ENCODE measurements at places on chromosomes 2 and 18. TPM values are rescaled to one million over a fixed set of nuclear protein-coding genes. Genes with fewer than 3 reads are reported as not detected.

- DNase-seq: no peak
Measured at GRCh38 chr2:64989982-64990614, 899 bp downstream of the SLC1A4 start.

GRCh38 chr2:204019572-204020501 is 83.3 kb downstream of the ICOS start:
- DNase-seq: peak; percentile 7

DNA sequence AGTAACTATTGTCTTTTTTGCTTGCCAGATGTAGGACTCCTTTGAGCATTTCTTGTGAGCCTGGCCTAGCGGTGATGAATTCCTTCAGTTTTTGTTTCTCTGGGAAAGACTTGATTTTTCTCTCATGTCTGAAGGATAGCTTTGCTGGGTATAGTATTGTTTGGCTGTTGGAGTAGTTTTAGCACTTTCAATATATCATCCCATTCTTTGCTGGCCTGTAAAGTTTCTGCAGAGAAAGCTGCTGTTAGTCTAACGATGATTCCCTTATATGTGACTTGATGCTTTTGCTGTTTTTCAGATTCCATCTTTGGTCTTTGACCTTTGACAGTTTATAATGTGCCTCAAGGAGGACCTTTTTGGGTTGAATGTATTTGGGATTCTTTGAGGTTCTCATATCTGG is 12.7 kb downstream of the ZDBF2 start:
- no peak for DNase-seq

- DNase-seq: no peak
Measured at GRCh38 chr2:7927691-7928090, 754.2 kb upstream of the ID2 start.

DNA sequence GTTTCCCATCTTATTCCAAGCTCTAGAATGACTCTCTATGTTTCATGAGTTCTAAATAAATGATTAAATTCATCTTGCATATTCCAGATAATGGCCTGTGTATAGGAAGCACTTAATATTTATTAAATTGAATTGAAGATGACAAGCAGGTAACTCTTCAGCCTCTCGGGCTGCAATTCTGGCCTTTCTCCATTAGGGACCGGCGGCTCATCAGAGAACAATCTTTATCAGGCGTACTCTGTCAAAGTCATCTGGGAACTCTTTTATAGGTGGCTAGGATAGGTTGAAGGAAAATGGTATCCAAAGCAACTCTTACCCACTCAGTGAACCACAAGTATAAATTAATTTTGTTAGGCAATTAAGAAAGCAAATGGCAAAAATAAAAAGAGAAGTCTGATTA is 308.5 kb downstream of the NOL4 start:
- DNase-seq: peak; percentile 1

- no peak for DNase-seq
Measured at GRCh38 chr2:108477099-108477498, 28.1 kb downstream of the GCC2 start.

DNA sequence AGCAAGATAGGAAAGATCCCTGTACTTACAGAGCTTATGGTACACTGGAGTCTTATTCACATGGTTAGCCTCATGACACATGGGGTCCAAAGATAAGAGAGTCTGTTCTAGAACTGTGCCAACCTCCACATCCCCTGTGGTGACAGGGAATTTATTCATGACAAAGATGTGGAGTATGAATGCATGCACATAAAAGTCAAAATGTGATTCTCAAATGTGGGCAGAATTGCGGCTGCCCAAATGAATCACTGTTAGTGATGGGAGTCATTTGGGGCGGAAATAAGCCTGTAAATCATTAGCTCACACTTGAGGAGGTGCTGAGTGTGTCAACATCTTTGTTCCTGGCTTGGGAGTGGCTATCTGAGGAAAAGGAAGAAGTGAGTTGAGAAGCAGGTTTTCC is 560.6 kb downstream of the SLC4A3 start:
- DNase-seq: peak; percentile 70

GRCh38 chr2:25328152-25329085 is 13.3 kb downstream of the DNMT3A start:
- no peak for DNase-seq

DNA sequence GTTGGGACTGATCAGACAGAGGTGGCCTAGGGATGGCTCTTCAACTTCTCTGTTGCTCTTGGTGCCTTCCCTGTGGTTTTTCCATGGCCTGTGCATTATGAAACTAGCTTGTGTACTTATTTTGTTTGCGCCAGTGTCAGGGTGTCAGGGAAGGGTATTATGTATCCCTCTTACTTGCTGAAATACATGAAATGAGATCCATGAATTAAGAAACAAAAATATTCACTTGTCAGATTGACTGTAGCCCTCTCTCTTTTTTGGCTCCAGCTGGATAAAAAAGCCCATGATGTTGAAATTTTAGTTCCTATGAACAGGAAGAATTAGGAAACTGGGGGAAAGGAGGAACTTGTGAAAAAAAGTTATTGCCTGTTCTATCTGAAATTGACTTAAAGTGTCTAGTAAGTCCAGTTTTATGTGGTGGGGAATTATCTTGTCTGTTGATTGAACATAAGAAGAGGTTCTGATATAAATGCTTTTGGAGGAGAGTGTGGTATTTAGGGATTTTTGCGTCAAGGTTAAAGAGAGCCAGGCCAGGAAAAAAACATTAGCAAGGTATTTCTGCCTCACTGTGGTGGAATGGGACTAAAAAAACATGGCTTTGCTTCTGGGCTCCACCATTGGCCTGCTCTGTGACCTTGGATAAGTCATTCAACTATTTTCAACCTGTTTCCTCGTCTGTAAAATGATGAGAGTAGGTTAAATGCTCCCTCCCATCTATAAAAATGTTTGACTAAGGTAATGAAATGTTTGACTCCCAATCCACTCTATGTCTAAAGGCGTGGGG is 12.0 kb downstream of the UGP2 start:
- DNase-seq: no peak

DNA sequence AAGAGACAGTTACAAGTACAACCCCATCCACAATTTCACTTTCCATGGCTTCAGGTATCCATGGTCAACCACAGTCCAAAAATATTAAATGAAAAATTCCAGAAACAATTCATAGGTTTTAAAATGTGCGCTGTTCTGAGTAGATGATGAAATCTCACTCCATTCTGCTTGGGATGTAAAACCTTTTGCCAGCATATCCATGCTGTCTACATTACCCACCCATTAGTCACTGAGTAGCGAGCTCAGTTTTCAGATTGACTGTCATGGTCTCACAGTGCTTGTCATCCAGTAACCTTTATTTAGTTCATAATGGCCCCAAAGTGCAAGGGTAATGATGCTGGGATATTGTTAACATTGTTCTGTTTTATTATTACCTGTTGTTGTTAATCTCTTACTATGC is 40.5 kb downstream of the SMAD4 start:
- no peak for DNase-seq

DNA sequence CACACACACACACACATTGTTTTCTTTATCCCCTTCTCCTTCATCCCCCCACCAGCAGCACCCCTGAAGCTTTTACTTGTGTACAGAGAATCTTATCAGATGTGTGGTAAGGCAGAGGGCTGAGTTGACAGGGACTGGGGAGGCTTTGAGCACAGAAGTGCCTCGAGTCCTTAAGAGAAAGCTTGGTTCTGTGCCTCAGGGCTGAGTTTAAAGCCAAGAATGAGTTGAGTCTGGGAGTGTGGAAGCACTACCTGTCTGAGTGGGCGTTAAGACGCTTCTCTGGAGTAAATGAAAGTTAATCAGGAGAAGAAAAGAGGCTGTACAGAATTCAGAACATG is 2.7 kb downstream of the ID2 start:
- DNase-seq: no peak

DNA sequence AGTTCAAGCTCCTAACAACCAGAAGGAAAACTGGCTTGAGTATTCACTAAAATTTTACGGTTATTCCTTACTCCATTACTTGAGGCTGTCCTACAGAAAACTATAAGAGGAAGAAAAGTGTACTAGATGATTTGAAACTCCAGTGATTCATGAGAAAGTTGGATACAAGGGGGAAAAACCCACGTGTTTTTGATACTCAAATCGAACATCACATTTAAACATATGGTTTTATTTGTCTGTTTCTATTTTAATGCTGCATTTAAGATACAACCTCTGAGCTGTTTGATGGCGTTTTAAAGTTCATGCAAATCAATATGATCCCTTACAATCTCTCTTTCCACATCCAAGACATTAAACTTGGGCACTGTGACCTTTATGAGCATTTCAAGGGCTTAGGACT is 125.1 kb upstream of the LMAN1 start:
- DNase-seq: no peak

- peak; percentile 41 for DNase-seq
Measured at GRCh38 chr2:39469807-39470206, 32.7 kb upstream of the MAP4K3 start.

DNA sequence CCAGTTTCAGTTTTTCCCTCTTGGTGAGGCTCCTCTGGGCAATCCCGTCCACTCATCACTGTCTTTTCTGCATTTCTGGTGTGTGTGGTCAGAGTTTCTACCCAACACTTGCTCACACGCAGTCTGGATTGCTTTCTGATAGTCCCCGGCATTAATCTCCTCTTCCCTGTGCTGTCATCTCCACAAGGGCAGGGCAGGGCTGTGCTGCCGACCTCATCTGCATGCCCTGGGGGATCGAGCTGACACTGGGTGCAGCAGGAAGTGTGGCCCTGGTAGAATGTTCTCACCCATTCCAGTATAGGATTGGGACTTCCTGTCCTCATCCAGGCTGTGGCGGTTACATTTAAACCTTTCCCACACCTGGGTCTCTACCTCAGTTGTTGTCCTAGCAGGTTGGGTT is 80.0 kb upstream of the FAM136A start:
- DNase-seq: peak; percentile 49

DNA sequence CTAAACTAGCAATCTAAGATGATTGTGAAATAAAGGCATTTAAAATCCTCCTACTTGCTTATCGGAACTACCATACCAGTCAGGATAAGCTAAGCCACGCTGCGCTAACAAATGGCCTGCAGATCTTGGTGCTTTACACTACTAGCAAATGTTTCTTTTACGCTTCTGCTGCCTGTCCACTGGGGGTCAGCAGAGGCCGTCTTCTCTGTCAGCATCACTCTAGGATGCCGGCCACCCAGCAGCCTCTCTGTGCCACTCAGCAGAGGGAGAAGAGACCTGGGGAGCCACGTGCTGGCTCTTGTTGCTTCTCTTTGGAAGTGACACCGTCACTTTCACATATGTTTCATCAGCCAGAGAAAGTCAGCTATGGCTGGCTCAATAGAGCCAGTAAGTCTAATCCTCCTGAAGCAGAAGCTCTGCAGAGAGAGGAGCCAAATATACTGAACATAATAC is 36.6 kb downstream of the COPS8 start:
- DNase-seq: peak; percentile 84

DNA sequence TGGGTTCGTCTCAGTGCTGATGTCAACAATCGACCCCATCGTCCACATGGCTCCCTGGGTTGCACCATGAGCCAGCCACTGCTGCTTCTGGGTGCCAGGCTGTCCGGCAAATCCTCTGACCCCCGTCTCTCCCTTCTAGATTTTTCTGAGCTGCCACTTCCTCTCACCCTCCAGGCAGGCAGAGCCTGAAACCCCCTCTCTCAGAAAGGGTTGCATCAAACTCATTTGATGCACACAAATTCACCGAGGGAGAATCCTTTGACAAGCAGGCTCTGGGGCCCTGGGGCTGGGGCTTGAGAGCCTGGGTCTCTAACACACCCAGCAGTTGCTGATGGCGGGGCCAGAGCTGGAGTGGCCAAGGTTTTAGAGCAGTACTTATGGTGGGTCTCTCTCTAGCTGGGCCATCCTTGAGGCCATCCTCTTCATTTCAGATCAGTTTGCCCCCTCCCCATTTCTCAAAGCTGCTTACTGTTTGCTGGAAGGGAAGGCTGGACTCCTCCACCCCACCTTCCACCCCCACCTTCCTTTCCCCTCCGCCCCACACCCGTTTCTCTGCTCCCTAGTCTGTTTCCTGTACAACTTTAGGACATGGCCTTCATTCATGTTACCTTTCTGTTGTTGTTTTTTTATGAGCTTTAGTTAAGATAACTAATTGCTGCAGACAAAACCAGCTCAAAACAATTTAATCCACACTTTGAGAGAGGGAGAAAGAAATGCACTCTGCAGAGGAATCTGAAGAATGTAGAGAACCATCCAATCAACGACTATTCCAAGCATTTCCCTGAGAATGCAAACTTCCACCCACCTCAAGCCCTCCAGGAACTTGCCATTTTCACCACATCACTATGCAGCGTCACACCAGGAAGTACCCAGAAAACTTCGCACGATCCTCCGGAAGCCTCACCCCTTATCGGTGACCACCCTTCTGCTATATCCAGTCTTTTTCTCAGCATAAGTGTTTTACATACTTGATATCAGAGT is 69.5 kb downstream of the ARL4C start:
- DNase-seq: peak; percentile 70

GRCh38 chr18:37453752-37454151 is 111.8 kb downstream of the CELF4 start:
- DNase-seq: no peak

DNA sequence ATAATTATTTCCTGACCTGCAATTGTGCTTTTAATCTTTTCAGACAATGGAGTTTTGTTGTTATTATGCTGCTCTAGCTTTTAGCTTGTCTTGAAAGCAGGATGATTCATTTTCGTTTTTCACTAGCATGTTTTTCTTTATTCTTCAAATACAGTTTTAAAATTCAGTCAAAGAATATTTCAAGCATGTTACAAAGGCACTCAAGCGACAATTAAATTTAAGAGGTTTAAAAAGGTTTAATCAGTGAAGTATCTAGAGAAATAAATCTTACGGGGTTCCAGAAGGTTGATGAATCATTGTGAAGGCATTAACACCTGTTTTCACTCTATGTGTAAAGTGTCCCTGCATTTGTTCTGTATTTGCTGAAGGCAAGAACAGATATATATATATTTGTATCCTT is 390.7 kb upstream of the TMEFF2 start:
- DNase-seq: no peak

DNA sequence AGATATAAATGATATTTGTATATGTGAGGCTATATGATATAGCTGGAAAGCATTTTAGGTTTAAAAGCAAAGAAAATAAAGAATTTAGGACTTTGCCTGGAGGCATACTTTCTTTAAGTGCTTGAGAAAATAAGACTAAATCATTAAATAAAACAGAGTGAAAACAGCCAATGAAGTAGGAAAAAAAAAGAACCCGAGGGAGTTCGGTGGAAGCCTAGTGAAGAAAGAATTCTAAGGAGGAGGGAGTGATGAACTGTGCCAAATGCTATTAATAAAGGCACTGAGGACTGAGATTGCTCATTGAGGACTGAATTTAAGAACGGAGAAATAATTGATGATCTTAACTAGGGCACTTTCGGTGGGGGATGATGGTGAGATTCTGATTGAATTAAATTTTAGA is 573.5 kb downstream of the DSC3 start:
- no peak for DNase-seq

The HRH4 gene
- 0.09 TPM for total RNA-seq

The EPB41L5 gene
- total RNA-seq: 27.7 TPM

The GALNT13 gene
- not detected for total RNA-seq

The POLE4 gene
- total RNA-seq: 34.6 TPM

The AMER3 gene
- total RNA-seq: not detected

The LAMA3 gene
- total RNA-seq: 233 TPM
